Astrocyte of the spinal cord (primary cell): ENCODE measurements at places on chromosomes 5 and 9.

- DNase-seq, result no peak
Measured at GRCh38 chr5:149360272-149360671, 2.4 kb downstream of the PCYOX1L start.

DNA sequence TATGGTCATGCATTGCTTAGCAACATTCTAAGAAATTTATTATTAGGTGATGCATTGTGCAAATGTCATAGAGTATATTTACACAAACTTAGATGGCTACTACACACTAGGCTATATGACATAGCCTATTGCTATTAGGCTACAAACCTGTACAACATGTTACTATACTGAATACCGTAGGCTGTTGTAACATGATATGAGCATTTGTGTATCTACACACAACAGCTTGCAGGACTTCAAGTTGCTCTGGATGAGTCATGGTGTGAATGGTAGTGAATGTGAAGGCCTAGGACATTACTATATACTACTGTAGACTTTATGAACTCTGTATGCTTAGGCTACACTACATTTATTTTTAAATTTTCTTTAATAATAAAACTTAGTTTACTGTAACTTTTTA is 107.2 kb upstream of the MAMDC2 start:
- DNase-seq, result peak; percentile 70

DNA sequence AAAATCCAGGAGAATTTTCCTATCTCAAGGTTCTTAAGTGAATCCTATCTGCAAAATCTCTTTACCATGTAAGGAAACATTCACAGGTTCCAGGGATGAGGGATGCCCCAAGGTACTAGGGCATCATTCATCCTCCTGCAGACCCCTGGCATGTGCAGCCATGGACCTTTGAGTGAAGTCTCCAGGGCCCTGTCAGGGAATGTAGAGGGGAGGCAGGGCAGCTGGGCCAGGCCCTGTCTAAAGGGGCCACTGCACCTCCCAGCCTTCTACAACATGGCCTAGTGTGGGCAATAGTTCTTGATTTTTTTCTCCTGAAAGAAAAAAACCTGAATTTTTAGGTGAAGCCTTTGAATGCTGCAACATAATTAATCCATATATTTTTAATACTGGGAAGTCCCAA is 63.3 kb downstream of the SEMA4D start:
- no peak for DNase-seq

DNA sequence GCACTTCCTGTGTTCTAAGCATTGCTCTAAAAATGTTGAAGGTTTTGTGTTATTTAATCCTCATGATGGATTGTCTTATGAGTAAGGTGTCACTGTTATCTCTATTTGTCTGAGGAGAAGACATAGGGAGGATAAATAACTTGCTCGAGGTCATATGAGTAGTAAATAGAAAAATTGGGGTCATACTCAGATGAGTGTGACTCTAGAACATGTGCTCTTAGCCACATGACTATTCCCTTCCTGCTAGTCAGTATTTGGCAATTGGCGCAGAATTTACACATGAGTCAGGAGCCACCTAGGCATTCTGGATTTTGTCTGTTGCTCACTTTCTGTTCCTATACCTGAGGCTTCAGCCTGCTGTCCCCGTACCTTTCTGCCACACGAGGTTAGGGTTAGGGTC is 234.6 kb upstream of the CD180 start:
- DNase-seq, result no peak

DNA sequence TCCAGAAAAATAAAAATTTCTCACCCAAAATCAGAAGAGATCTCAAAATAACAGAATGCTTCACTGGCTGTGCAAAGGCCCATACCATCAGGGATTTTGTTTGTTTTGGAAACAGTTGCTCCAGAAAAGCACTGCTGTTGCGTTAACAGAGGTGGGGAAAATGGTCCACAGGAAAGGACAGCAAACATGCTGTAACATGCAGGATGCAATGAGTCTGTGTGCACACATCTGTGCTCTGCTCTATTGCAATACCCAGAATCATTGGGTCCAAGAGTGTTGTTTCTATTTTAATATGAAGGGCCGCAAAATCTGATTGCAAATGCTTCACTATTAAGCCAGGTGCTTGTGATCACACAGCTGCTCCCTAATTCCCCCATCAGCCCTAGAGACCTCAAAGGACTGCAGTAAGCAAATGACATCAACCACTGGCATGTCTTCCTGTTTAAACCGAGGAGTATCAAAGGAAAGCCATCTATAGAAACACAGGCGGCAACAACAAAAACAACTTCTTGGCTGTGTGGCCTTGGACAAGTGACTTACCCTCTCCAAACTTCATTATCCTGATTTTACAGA is 141.0 kb downstream of the DCP2 start:
- DNase-seq, result no peak

DNA sequence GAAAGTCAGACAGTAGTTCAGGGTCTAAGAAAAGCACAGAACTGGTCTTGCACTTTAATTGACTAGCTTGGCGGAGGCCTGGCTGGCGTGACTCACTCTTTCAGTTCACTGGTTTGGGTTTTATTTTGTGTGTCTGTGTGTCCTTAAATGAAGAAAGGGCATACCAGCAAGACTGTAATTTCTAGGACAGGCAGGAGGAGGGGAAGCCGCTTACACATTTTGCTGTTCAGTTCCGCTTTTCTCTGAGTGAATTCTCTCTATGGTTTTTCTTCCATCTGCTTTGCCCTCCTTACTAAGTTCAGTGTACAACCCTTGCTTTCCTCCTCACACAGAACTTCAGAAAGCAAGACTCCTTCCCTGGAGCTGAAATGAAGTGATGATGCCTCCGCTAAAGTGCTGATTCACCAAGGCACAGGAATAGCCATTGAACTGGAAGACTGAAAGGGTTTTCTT is 150.8 kb downstream of the MEF2C start:
- peak; percentile 83 for DNase-seq

DNA sequence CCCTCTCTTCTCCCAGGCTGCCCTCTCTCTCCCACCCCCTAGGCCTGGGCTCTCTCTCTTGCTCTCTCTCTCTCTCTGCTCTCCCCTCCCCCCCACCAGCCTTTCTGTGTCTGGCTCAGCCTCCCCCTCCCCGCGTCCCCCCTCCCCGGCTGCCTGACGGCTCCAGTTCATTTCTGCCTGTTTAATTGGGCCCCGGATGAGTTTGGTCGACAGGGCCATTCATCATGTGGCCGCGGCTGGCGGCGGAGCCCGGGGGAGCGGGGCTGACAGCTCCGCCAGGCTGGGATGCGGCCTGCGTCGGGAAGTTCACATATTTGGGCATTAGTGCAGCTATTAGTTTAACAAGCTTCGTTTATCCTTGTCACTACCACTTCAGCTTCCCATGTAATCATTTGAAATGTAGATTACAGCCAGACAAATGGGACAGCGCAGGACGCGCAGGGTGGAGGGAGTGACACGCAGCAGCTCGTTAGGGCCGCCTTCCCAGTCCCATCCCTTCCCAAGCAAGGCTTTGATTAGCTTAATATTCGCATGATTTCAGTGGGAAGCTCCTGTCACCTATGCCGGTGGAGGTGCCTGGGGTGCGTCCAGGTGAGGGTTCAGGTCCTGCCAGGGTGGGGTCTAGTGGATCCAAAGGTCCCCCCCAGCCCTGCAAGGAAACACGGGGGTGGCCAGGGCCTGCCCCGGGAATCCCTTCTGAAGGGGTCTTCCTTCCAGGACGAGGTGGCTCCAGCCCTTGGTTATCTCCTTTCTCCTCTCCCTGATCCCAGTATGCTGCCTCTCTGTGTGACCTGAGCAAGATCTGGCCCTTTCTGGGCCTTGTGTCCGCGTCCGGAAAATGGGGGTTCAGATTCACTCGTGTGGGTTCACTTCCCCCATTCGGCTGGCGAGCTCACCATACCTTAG is 214.8 kb downstream of the PAX5 start:
- no peak for DNase-seq

- DNase-seq, result peak; percentile 35
Measured at GRCh38 chr9:22157276-22157675, 148.2 kb upstream of the CDKN2B start.

DNA sequence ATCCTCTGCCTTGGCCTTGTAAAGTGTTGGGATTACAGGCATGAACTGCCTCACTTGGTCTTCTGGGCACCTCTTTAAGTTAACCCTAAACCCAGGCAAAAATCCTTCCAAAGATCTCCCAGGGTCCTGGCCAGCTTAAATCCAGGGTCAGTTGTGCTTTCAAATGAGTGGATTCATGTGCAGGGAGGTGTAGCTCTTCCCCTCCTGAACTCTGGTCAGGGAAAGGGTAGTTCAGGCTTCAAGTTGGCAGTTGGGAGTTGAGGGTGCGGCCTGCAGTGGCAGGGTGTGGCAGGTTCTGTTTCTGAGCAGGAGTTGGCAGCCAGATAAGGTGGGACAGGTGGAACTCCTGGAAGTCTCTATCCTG is 3.6 kb downstream of the HNRNPAB start:
- no peak for DNase-seq

DNA sequence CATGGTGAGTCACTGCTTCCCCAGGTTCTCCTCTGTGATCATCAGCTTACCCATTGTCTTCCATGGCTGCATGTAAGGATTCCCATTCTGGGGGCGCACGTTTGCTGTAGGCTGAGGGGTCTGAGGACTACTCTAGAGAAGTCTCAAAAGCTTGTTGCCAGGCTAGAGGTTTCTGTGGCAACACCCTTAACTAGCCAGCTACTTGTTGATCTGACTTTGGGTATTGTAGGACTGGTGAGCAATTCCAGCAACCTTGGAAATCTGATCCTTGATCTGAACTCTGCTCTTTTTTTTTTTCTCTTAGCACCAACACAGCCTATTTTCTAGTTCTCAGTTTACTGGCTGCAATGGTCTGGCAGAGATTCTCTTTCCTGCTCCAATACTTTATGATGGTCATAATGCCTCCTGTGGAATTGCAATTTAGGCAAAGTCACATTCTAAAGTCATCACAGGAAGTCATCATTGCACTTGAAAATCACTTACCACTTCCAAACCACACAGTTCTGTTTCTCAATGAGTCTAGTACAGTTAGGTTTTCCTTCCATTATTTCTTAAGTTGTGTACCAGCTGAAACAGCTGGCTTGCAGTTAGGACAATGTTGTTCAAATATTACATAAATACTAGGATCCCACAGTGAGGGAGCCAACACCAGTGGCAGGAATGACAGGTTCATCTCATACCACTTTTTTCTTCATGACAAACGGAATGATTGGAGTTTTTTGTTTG is 110.3 kb downstream of the SLC12A2 start:
- no peak for DNase-seq

GRCh38 chr5:88830567-88830966 is 52.4 kb downstream of the MEF2C start:
- peak; percentile 23 for DNase-seq

DNA sequence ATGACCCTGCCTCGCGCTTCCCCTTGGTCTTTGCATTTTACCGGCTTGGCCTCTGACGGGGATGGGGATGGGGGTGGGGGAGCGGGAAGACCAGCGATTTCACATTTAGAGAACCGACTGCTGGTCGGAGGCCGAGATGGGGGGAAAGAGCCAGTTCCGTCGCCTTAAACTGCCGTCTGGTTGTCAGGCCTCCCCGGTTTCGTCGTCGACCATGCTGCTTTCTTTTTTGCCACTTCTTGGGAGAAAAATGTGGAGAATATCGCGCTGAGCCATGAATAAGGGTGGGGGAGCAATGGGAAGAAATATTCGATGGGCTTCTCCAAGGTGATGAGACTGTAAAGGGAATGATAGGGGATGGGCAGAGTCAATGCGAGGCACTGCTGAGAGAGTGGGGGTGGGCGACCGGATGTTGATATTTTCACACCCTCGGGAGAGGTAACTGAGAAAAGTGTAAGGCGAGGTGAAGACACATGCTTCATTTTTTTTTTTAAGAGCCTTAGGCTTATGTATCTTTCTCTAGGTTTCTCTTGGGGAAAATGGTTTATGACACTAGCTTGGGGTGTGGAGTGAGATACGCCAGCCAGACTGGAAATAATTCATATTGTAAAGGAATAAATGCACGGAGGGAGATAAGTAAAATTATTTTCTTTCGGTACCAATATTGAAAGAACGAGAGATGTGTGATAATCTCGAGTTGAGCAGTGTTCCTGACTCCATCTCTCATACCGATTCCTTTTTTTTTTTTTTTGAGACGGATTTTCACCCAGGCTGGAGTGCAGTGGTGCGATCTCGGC is 1.1 kb downstream of the KIF2A start:
- DNase-seq, result peak; percentile 37

GRCh38 chr5:53501054-53501453 is 20.6 kb downstream of the FST start:
- no peak for DNase-seq

GRCh38 chr5:178287091-178287790 is 54.6 kb upstream of the PHYKPL start:
- no peak for DNase-seq

- DNase-seq, result peak; percentile 70
Measured at GRCh38 chr5:172932313-172933017, 26.8 kb upstream of the RPL26L1 start.

GRCh38 chr5:108637134-108637533 is 110.6 kb upstream of the FER start:
- DNase-seq, result no peak

- peak; percentile 77 for DNase-seq
Measured at GRCh38 chr9:124551472-124552272, 44.5 kb upstream of the NR5A1 start.

- DNase-seq, result no peak
Measured at GRCh38 chr9:84436386-84437109, 96.0 kb upstream of the SLC28A3 start.

DNA sequence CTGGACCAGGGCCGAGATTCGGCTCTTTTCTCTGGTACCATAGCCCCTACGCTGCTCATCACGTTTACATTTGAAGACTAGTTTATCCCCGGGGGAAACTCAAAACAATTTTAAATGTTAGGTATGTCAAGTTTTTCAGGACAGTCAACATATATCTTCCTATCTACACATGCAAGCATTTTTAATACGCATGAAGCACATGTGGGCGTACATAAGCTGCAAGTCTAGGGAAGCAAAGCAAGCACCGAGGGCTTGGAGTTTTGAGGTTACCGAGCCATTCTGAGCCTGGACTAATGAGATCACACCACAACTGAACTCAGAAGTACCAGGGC is 154.4 kb downstream of the AUH start:
- DNase-seq, result no peak

DNA sequence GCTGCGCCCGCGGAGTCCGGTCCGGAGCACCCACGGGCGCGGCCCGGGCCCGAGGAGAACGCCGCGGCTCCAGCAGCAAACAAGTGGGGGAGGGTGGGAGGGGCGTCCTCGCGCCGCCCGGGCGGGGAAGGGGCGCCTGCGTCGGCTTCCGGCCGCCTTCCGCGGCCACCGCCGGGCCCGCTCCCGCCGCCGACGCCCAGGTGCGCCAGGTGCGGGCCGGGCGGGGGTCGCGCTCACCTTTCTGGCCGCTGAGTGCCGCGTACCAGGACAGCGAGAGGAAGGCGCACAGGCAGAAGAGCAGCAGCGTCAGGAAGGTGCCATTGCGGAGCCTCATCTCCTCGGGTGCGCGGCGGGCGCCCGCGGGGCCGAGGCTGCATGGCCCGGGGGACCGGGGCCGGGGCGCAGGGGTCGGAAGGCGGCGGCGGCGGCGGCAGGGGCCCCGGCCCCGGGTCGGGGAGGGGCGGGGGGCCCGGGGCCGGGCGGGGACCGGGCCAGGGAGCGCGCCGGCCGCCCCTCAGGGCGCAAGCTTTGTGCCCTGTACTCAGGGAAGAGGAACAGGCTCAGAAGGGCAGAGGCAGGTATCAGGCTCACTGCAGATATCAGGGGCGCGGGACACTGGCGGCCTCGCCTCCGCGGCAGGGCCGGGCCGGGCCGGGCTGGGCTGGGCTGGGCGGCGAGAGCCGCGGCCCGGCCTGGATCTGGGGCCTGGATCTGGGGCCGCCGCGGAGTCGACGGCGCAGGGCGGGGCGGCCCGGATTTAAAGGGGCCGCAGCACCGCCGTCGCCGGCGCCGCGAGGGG is at the start of gene MGAT4B:
Gene MGAT4B, minus strand, starts transcription at position 617 of the 799 bp plus-strand sequence. Its CDS starts 283 bp downstream, at position 334.
- peak; percentile 73 for DNase-seq
